ENCODE measurements at places on chromosomes 16 and 17.

- no peak for DNase-seq
Observed at GRCh38 chr16:85202051-85202601, 89.9 kb upstream of the CIBAR2 start.

- no peak for DNase-seq
Observed at GRCh38 chr16:10121491-10121890, 60.7 kb downstream of the GRIN2A start.

DNA sequence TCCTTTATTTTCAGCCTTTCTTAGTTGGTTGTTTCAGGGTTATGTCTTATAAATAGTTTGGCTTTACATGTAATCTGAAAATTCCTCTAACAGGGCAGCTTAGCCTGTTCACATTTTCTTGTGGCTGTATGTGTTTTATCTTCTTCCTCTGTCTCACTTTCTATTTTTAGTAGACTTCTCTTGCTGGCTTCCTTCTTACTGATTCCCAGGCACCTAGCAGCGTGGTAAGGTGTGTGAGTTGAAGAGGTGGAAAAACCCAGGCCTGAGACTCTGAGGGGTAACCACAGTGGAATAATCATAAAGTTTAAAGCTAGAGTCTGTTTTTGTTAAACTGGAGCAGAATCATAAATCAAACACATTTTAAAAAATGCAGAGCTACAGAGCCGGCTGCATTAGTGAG lies 190.9 kb downstream of the LGALS9B start:
- no peak for DNase-seq

GRCh38 chr17:59601130-59601529 lies 18.6 kb upstream of the CLTC start:
- no peak for DNase-seq

- DNase-seq = no peak
Observed at GRCh38 chr17:64110379-64111152, 19.4 kb downstream of the ERN1 start.

DNA sequence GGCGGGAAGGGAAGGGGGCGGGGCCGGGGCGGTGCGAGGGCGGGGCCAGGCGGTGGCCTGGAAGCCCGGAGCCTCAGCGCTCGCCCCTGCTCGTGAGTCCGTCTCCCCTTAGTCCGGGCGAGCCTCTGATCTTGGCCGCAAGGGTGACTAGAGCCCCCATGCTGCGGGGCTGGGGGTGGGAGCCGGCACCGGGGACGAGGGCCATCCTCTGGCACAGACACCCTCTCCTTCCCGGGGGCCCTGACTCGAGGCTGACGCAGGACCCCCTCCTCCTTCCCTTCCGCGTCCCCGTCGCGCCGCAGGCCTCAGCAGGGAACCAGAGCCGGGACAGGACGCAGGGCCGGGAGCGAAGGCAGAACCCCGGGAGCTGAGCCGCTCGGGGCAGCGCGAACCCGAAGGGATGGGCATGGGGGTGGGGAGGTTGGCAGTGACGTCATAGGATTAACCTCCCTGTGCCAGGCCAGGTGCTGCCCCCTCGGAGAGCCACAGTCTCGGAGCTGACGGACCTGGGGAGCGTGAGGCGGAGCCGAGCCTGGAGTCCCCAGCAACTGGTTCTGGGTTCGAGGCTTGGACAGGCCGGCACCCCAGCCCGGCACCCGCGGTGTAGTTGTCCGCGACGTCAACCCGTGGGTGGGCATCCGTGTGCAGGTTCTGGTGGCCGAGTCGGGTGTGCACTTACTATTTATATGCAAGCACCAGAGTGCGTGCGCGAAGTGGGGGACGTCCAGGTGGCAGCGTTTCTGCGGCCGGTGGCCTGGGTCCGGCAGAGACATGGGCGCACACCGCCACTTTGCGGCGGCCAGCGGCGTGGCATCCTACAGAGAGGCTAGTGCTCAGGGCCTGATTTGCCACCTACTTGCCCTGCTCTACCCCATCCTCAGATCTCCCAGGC lies 503 bp upstream of the PLCD3 start:
- DNase-seq = peak; percentile 87

DNA sequence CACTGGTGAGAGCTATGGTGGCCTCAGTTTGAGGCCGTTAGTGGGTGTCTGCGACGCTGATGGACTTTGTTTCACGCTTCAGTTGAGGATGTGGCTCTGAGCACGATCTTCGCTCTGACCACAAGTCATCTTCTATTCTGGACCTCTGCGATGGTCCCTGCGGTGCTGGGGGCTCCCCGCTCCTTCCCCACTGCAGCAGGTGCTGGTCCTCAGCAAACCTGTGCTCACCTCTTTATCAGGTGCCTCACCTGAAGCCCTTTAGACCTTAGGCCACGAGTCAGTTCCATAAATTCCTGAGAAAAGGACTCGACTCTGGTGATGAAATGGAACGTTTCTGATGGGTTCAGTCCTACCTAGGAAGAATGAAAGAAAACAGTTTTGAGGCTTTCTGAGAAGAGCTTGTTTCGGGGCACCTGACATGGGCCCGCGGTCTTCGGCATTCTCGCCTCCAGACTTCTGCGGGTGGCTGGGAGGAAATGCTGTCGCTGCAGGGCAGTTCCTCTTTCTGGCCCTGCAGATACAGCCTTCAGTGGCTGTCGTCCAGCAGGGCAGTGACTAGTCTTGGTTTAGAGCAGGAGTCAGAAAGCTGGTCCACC lies 4.7 kb downstream of the KCTD5 start:
- no peak for DNase-seq

DNA sequence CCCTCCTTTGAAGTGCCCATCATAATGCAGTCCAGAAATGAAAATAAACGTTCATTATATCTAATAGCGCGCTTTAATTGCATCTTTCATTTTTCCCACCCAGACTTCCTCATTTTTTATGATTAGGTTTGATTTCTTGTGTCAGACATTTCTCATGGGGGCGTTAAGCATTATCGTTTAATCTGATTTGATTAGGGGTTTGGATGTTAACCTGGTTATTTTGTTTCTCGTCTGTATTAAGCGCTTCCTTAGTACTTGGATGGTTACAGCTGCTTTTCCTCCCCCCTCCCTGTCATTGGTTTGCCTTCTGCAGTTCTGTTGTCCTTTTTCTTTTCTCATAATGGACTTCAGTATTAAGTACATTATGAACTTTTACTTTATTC lies 540 bp downstream of the MFSD11 start:
- DNase-seq = no peak

DNA sequence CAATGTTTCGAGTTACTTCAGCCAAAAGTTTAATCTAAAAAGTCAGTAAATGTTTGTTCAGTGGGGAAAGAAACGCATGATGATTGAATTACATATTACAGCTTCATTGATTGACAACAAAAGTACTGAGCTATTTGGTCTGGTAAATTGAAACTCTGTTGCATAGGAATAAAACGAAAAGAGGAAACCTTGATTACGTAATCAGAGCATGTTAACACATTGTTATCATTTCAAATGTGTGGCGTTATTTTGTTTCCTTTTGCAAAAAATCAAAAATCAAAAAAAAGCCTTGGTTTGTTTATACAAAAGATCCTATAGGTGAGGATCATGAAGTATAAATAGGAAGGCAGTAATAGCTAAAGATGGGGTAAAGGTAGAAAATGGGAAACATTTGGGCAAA lies 19.5 kb upstream of the CA10 start:
- DNase-seq = no peak

DNA sequence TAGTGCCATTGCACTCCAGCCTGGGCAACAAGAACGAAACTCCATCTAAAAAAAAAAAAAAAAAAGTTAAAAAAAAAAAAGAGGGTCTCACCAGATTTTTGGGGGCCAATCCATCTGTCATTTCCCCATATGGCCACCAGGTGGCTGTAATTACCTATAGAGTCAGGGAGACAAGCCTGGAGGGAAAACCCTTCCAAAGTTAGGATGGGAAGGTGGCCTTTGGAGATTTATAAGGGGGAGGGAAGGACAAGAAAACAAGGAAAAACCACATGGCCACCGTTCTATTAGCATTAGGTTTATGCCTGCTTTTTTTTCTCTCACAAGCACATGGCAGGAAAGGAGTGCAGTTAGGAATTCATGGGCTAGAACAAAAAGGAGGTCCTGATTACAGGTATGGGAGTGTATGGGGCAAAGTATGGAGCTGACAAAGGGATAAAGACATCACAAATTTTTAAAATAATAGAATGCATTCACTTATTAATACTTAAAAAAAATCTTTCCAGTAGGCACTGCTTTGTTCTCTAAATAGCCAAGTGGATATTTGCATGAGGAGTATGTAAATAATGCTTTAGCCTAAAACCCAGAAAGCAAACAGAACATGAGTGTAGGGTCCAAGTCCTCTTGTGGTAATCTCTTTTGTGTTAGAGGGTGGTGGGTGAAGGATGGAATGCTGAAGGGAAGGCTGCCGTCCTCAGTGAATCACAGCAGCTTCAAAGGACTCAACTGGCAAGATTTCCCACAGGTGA lies 5.1 kb downstream of the CYB5D1 start:
- peak; percentile 66 for DNase-seq

DNA sequence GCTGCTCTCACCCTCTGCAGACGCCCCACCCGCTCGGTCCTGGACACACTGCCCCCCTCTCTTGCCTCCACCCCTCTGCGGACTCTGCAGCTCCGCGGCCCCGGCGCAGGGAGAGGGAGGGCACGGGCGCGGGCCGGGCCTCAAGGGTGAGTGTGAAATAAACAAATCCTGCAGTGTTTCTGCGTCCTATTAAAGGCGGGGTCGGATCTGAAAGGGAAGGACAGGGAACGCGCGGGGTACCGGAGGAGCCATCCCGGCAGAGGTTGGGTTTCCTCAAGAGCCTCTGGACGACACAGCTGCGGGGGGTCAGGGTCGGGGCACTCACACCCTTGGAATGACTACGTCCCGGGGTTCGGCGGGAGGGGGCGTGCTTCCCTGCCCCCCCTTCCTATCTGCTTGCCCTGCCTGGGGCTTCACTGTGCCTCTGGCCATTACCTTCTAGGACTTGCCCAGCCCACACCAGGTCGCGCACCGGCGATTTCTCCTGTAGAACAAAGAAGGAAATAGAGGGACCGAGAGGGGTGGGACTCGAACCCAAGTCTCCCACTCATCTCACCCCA lies 466 bp upstream of the HSF4 start:
- DNase-seq = no peak

GRCh38 chr16:66924527-66925321 lies 611 bp downstream of the RRAD start:
- no peak for DNase-seq

DNA sequence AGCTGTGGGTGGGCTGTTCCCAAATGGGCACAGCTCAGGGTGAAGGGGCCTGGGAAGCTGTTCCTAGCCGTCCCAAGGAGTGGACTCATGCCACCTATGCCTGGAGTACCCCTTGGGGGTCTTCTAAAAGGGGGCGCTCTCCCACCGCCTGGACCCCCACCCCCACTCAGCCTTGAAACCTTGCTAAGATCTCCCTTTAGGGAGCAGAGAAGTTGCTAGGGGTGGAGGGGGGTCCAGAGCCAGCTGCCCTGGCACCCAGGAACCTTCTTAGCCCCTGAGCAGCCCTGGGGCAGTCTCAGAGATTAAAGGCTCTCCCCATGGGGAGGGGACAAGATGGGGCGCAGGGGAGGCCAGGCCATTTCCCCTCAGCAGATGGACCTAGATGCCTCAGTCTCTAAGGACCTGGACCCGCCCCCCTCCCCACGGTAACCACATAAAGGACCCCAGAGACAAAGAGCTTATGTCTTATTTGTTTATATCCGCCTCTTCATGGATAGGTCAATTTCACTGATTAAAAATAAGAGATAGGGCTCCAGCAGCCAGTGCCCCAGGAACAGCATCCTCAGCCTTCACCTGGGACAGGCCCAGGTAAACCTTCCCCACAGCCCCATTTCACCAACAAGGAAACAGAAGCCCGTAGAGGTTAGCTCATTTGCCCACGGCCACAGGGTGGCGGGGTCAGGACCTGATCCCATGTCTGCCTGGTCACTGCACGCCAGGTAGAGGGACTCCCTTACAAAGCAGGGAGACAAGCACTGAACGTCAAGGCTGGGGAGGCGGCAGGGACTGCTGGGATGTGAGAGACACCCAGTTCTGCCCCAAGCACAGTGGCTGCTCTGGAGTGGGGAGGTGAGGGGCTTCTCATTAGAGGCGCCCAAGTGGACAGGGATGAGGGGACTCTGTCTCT lies 3.4 kb downstream of the MTSS2 start:
- no peak for DNase-seq

- DNase-seq = no peak
Observed at GRCh38 chr17:39846205-39846604, 17.9 kb downstream of the IKZF3 start.

DNA sequence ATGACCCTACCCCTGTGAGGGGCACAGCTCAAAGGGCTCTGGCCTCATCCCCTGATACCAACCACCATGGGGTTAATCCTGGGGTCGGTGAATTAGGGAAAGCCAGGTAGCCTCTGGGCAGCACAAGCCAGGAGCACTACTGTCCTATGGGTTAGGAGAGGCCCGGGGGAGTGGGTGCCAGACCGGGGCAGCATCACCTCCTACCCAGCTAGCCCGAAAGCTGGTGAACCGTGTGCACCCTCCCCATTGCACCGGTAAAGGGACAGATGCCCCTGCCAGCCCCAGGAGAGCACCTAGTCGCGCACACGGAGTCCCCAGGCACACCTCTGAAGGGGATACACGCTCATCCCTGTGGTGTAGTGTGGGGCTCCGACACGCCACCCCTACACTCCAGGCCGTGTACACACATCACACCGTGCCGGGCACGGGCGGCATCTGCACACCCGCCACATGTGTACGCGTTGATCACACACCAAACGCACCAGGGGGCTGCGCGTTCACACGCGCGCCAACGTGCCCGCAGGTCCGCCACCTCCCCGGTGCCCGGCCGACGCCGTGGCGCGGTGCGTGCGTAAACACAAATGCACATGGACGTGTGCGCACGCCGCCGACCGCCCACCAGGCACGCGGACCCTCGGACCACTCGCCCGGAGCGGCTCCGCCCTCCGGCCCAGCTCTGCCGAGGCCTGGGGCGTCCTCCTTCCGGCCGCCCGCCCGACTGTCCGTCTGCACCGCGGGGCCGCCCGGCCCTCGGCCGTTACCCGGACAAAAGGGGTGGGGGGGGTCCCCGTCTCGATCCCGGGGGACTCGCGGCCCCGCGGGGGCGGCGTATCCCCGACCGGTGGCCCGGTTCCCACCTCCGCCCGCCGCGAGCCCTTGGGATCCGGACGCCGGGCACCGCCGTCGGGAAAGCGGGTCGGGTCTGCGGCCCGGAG lies 785 bp downstream of the UBALD1 start:
- no peak for DNase-seq

DNA sequence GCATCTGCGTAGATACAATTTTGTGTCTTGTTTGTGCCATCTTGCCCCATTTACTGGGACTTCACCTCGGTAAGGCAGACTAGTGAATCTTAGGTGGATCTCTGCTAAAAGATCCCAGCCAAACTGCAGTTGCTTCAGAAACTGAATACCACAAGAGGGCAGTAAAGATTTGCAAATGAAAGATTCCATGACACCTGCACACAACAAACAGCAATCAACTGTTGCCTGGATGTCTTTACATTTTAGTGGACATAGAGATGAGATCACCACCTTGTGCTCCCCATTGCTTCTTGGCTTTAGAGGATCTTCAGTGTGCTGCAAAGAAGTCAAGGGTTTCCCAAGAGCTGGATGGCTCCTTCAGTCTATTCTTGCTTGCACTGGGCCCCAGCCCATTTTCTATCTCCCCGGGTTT lies 119.2 kb upstream of the CACNG5 start:
- DNase-seq = peak; percentile 40

- DNase-seq = no peak
Observed at GRCh38 chr17:67615011-67615561, 102.7 kb upstream of the NOL11 start.
